ENCODE measurements at places on chromosomes 13 and 19.

GRCh38 chr19:29630655-29631054, 24.6 kb downstream of the POP4 start:
- DNase-seq = no peak

GRCh38 chr19:10505583-10506229, 2.5 kb upstream of the KEAP1 start:
- peak; percentile 78 for DNase-seq

- DNase-seq = no peak
Measured at GRCh38 chr19:31532034-31532433, 182.8 kb upstream of the TSHZ3 start.

DNA sequence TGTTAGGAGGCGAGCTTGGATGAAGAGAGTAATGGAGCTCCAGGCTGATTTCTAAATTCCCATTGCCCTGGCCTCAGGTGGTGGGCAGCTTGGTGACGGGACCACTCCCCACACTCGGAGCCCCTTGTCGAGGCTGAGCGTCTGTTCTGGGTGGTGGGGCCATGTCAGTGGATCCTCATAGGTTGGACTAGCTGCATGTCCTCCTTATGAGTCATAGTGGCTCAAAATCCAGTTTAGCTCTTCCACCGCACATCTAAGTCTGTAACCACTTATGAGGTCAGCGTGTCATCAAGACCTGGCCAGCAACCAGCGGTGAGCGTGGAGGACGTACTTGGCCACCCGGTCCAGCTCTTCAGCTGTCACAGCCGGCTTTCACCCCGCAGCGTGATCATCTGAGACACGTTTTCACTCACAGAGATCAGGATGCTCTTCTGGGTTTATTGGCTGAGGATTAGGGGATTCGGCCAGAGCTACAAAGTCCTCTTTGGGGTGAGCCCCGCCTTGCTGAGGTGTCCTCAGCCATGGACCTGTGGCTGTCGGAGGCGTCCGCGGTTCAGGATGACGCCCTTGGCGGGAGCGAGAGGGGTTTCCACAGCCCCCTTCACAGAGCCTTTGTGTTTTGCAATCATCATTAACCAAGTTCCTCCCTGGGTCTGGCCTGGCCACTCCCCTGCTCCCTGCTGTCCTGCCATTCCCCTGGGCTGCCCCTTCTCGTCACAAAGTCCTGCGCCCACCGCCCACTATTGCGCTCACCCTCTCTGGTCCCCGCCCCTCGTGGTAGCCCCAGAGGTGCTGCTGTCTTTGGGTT, 41.9 kb downstream of the ADPRHL1 start:
- no peak for DNase-seq

DNA sequence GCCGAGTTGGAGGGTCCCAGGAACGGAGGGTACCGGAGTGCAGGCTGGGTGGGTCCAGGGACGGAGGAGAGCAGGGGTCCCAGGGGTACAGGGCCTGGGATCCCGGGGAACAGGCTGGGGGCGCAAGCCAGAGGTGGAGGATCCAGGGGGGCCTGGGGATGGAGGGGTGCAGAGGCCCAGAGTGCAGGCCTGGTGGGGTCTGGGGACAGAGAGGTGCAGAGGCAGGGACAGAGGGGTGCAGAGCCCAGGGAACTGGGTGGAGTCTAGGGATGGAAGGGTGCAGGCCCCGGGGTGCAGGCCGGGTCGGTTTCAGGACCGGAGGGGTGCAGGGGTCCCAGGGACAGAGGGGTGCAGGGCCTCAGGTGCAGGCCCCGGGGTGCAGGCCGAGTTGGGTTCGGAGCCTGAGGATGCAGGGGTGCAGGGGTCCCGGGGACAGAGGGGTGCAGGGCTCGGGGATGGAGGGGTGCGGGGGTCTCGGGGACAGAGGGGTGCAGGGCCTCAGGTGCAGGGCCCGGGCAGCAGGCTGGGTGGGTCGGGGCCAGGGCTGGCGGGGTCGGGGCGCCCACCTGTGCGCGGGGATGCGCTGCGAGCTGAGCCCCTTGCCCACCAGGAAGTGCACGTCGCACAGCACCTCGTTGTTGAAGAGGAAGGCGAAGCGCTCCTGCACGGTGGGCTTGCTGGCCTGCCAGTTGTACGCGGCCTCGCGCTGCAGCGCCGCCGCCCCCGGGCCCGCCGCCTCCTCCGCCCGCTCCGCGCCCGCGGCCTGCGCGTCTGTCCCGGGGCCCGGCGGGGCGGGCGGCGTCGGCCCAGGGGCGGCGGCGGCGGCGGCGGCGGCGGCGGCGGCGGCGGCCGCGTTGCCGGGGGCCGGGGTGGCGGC, 545 bp downstream of the BTBD2 start:
- no peak for DNase-seq

Measured in central memory CD8-positive, alpha-beta T cell (primary cell).